ENCODE measurements at places on chromosomes 12 and 14.
A peak's percentile ranks its signal among the peaks of the same experiment; 100 is the strongest.

DNA sequence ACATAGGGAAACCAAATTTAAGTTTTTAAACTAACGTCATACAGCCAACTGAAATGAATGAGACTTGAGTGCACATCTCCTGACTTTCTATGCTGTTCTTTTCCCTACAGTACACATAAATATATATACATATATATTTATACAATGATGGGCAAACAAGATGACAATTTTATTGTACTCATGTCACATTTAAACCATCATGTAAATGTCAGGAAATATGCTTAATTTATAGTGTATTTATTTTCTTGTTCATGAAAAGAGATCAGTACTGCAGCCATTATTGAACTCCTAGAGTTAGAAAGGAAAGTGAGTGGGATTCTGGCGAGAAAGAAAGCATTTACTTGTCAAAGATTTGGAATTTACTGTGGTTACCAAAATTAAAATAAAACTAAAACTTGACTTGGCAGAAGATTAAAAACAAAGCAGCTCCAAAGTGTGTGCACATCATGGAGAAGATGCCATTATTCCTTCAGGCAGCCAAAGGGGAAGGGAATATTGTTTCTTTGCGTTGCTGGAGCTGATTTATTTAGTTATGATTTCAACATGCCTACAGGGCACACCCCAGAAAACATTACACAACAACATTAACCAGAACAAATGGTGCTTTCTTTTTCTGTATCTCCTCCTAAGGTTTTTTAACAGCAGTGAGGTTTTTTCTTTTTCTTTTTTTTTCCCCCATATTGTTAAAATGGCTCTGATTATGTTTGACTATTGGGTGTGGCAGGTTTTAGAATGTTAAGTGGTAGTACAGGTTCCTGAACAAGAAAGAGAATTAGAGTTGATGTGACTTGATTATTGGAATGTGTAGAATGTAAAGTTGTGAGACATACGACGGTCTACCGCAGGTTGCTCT is 144.6 kb downstream of the RAD51B start:
- DNase-seq = no peak

- DNase-seq = no peak
Measured at GRCh38 chr14:96380735-96381134, 11.2 kb upstream of the AK7 start.

GRCh38 chr14:65486863-65487262 is 74.3 kb downstream of the FUT8 start:
- no peak for DNase-seq

- no peak for DNase-seq
Measured at GRCh38 chr14:95227279-95227860, 70.0 kb upstream of the DICER1 start.

DNA sequence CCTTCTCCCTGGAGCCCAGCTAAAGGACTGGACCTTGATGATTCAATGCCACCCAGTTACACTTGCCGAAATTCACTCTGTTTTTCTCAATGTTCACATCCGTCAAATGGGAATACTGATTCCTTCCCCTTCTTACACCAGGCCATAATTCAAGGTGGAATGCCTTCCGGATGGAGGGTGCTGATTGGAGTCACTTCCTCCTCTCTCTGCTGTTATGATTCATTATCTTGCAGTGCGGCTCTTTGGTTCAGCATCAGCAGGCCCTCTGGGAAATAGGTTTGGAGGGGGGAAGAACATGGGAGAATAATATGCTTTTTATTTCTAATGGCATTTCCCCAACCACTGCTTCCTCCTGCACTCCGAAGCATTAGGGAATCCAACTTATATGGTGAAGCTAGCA is 390.6 kb upstream of the TBX3 start:
- no peak for DNase-seq

DNA sequence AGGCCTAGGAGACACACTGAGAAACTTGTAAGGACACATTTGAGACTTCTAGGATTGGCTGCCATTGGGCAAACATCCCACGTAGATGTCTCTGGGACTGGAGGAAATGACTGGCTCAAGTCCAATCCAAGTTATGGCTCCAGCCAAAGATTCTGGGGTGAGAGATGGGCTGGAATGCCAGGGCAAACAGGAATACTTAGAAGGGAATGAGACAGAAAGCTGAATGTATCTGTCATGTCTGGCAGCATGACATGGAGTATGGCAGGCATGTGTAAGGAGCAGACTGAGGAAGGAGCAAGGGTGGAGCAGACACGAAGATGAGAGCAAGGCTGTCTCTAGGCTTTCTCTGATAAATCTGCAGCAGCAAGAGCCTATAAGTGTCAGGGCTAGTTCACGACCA is 209.2 kb downstream of the PHLDA1 start:
- DNase-seq = no peak

GRCh38 chr14:95294834-95295599 is 24.7 kb downstream of the CLMN start:
- DNase-seq = no peak

DNA sequence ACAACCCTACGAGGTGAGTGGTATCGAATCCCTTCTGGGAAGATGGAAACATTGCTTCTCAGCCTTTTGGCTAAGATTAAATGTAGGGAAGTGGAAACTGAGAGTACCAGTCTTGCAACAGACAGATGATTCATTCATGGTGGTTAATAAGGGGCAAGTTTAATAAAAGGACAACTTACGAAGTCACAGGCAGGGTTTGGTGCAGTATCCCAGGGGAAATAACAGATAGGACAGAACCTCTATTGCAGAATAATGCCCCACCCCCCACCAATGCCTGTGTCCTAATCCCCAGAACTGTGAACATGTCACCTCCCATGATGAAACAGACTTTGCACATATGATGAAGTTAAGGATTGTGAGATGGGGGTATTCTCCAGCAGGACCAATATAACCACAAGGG is 212.5 kb downstream of the TBX5 start:
- no peak for DNase-seq

DNA sequence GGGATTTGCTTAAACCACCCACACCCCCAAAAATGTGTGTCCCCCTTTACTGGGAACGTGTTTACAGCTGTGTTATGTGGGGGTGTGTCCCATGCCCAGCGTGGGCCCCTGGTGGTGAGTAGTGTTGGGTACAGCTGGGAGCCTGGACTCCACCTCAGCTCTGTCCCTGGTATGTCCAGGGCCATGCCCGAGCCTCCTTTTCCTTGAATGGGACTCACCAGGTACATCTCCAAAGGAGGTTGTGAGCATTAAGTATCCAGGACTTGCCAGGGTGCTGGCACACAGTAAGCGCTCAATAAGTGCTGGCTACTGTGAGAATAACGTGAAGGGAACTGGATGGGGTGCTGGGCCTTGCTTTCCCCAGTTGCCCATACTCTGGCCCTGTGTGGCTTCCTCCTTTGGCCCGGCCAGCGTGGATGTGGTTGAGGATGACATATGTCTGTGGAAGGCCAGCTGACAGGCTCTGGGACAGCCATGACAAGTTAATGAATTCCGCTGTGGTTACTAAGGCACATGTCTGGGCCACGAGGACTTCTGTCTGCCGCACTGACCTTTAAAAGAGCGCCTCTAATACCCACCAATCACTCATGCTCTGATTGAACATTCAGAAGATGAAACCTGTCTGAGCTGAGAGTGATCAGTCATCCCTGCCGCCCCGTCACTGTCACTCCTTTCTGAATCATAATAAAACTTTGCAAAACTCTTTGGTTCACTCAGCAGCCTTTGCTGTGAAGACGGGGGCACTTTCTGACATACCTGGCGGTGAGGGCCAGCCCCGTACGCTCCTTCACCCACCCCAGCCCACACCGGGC is 74.7 kb downstream of the DIO3 start:
- DNase-seq = peak; percentile 53

- DNase-seq = peak; percentile 6
Measured at GRCh38 chr14:93648440-93649168, 139.7 kb downstream of the PRIMA1 start.

GRCh38 chr12:32522331-32523221 is 123.2 kb downstream of the FGD4 start:
- DNase-seq = no peak

DNA sequence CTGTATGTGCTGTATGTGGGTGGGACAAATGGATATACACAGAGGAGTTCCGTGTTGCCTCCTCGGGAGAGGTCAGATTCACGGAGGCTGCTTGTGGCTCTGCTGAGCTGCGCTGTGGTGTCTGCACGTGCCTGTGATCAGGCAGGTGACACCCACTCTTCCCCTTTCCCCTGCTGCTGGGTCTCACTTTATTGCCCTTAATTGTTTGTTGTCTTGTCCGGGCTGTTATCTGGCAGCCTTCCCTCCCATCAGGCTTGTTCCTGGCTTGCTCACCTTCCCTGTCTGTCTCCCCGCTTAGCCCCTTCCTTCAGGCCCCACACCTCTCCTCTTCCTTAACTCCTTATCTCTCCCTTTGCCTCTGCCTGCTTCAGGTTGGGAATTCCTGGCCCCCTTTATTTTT is 13.5 kb downstream of the WNT5B start:
- DNase-seq = no peak

- no peak for DNase-seq
Measured at GRCh38 chr14:20617138-20618003, 24.1 kb downstream of the OR6S1 start.

GRCh38 chr12:88650715-88651114 is 70.4 kb upstream of the KITLG start:
- DNase-seq = no peak

- no peak for DNase-seq
Measured at GRCh38 chr14:105861985-105862465, 335.6 kb downstream of the TMEM121 start.

DNA sequence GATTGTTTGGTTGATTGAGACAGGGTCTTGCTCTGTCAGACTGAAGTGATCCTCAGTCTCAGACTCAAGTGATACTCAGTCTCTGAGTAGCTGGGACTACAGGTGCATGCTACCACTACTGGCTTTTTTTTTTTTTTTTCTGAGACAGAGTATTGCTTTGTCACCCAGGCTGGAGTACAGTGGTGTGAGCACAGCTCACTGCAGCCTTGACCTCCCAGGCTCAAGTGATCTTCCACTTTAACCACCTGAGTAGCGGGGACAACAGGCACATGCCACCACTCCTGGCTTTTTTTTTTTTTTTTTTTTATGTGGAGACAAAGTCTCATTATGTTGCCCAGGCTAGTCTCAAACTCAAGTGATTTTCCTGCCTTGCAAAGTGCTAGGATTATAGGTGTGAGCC is 31.8 kb downstream of the CPSF2 start:
- no peak for DNase-seq

DNA sequence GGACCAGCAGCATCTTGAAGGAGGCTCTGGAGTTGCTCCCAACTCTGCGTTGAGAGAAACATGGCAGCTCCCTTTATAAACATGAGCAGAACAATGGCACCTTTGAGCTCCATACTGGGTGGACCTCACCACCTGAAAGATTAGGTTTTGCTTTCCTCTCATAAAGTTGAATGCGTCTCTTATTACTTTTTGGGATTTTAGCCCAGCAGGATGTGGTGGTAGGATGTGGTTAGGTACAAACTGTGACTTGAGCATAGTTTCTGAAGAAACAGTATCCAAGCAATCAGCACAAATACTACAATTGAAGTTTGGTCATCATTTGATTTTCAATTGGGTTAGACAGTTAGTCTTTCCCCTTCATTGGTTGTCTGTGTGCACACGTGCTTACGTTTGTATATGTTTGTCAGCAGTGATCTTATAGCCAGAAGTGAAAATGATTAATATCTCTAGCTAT is at the start of gene PRR4:
PRR4 (minus strand) TSS at position 51 of the 454 bp plus-strand sequence; CDS start at position 13, 38 bp downstream.
- no peak for DNase-seq

- DNase-seq = no peak
Measured at GRCh38 chr14:72247896-72248465, 315.8 kb downstream of the RGS6 start.

DNA sequence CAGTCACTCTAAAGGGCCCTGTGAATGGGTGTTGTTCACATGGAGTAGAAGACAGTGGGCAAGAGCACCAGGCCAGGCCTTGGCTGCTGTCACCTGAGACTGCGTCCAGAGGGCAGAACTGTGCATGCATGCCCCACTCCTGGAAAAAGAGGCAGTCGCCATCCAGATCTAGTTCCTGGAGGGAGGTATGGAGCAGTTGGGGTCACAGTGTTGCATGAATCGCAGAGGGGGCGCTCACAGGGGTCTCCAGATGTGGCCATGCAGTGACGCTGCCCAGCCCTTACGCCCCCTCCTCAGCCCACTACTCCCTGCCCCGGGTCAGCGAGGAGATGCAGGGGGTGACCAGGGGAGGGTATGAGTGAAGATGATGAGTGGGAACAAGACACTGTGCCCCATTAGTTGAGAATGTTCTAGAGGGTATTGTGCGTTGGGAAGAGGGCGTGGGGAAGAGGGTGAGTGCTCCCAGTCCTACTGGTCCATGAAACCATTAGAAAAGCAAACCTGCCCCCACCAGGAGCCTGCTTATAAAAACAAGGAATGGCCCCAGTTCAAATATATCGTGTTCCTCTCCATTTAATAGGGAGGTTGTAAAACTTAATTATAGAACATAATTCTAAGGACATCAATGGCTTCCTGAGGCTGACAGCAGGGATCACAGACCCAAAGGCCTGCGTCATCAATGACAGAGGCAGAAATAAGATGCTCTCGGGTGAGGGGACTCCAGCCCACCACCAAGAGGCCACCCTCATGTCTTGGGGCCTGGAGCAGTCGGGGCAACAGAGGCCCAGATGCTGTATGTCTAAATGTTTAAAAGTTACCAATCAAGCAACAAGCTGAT is 32.2 kb upstream of the BCL7A start:
- no peak for DNase-seq

DNA sequence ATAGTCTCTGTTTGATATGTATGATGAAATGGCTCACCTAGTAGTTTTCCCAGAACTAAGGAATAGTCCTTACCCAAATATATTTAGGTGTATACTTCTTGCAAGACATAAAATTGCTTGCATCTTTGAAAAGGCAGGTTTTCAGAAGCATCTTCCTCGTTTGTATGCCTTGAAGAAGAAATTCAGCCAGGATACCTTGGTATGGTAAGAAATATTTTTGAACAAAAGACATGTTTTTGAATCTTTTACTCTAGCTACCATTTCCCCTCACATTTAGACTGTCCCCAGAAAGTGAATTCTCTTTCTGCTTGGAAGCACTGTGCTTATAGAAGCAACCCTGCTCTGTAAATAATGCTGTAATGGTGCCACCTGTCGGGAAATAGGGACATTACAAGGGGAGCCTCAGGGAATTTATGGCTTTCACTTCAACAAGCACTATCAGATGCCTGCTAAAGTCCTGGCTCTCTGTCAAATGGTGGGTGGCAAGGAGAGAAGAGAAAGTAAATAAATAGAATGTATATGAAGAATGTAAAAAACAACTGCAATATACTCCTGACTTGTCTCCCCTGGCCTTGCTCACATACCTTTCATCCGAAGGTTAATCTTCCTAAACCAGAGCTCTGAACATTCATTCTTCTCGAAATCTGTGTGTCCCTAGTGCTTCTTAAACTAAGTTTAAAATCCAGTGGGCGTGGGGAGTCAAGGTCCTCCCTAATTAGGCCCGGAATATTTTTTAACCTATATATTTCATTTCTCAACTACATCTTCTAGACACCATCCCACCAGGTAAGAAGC is 6.1 kb downstream of the CCDC184 start:
- peak; percentile 79 for DNase-seq

GRCh38 chr12:89529738-89530137 is 3.9 kb upstream of the POC1B start:
- DNase-seq = no peak

- no peak for DNase-seq
Measured at GRCh38 chr14:72485695-72486094, 408.2 kb downstream of the DPF3 start.

- no peak for DNase-seq
Measured at GRCh38 chr12:75207338-75208083, 2.1 kb downstream of the KCNC2 start.

Data from activated CD4-positive, alpha-beta T cell treated with anti-CD3 and anti-CD28 coated beads, Interleukin-2, amount 50 U/mL, for 48 hours (primary cell).